ENCODE measurements at places on chromosomes 12 and 14. TPM values are rescaled to one million over a fixed set of nuclear protein-coding genes. Genes with fewer than 3 reads are reported as not detected.

OR4N5 gene
- not detected for total RNA-seq

EID3 gene
- 1.9 TPM for total RNA-seq

PPFIA2 gene
- 1.3 TPM for total RNA-seq

RND1 gene
- total RNA-seq: 2.2 TPM

HPD gene
- total RNA-seq: not detected

SRRM4 gene
- total RNA-seq: 0.46 TPM
